T-helper 2 cell (primary cell): ENCODE measurements at places on chromosomes 7 and 10.

- DNase-seq: no peak
These were observed 74.7 kb downstream of the VSTM4 start for GRCh38 chr10:49040601-49041000.

- no peak for DNase-seq
These were observed 337.9 kb downstream of the FGFR2 start for GRCh38 chr10:121260377-121260776.

DNA sequence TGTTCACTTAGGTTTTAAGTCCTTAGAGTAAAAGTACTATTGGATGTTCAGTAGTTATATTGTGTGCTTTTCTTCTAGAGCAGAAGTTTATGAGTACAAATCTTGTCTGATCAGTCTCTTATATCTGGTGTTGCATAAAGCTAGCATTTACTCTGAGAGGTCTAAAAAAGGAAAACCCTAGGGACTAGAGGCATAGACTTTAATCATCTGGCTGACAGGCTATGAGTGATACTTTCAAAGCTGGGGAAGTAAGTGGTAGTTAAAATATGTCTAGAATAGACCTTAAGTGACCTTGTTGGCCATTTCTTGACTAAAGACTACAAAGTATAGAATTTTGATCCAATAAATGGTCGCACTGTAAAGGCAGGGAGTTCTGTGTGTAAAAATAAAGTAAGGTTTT is 32.9 kb upstream of the PHYHIPL start:
- no peak for DNase-seq

- DNase-seq: no peak
These were observed 4.2 kb upstream of the C10orf71 start for GRCh38 chr10:49294731-49295130.

GRCh38 chr10:32909456-32909855 is 48.6 kb downstream of the ITGB1 start:
- DNase-seq: no peak

GRCh38 chr10:112343056-112343806 is 30.7 kb upstream of the ACSL5 start:
- no peak for DNase-seq

GRCh38 chr7:85290269-85290668 is 103.4 kb upstream of the SEMA3D start:
- no peak for DNase-seq

GRCh38 chr7:155257482-155258225 is 40.0 kb upstream of the INSIG1 start:
- DNase-seq: no peak

GRCh38 chr10:35579726-35580422 is 25.3 kb upstream of the GJD4 start:
- no peak for DNase-seq

GRCh38 chr10:90481326-90481923 is 376.4 kb downstream of the HTR7 start:
- no peak for DNase-seq

DNA sequence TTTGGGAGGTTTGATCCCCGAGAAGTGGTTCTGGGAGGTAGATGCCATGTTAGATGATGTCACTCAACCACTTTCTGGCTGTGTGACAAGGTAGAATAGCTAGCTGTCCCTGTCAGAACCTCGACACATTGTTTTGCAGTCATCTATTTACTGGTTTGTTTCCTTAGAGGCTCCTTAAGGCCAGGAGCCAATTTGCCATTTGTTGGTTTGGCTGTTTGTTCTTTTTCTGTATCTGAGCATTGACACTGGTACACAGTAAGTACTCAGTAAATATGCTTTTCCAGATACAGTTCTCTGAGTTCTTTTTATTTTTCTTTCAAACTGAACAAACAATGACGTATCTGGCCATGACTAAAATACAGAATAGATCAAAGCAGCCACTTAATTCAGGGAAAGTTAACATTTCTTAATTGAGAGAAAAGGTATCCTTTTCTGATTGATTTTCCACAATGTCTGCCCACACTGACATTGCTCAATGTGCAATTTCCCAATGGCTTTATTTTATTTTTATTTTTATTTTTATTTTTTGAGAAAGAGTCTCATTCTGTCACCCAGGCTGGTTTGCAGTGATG is 121.6 kb downstream of the SPAG6 start:
- DNase-seq: no peak

GRCh38 chr10:51319173-51319435 is 244.8 kb downstream of the PRKG1 start:
- DNase-seq: no peak

DNA sequence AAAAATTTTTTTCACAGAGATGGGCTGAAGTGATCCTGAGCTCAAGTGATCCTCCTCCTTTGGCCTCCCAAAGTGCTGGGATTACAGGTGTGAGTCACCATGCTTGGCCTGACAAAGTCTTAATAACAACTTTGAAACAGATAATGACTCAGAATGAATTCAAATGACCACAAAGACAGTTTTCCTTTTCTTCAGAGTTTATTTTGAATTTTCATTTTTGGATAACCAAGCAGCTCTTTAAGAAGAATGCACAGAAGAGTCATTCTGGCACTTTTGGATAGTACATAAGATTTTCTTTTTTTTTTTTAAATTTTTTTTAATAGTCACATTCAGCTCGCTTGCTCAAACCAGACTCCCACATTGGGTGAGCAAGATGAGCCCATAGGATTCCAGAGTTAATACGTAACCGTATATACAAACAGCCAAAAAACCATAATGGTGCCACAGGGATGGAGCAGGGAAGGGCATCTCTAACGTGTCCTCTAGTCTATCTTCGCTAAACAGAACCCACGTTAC is 43.0 kb upstream of the NMT2 start:
- no peak for DNase-seq

GRCh38 chr7:46109437-46109836 is 188.4 kb upstream of the IGFBP3 start:
- no peak for DNase-seq

GRCh38 chr10:6721480-6721879 is 141.4 kb upstream of the PRKCQ start:
- no peak for DNase-seq

DNA sequence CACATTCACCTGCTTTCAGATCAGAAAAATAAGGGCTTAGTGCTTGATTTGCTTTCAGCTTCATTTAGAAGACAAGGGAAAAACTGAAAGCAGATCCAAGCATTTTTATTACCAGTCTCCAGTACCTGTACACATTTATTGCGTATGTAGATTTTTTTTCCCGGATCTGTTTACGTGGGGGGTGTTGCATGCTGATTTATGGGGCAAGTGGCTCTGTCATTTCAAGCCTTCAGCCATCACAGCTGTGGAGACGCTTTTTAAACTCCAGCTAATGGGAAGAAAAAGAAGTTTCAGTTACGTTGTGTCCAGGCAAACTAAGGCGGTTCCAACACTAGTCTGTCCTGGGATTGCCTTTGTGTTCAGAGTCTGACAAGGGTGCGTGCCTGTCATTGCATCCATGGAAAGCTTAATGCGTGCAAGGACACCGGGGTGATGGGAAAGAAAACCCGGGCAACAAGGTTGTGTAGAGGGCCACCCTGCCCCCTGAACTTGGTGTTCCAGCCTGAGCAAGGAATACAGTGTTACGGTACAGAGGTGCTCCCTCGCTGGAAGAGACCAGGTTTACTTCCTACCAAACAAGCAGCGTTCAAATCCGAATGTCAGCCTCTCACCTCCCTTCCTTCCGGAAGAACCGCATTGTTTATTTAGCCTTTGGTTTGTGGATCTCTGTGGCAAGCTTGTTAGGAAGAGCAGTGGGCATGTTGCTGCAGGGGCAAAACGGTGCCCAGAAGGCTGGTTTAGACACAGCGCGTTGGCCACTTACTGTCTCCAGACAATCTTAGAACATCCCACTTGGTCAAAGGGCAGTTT is 128.2 kb downstream of the FGFR2 start:
- no peak for DNase-seq

- no peak for DNase-seq
These were observed 1.1 kb upstream of the IQUB start for GRCh38 chr7:123535517-123535916.

- DNase-seq: no peak
These were observed 366.3 kb downstream of the TNS3 start for GRCh38 chr7:47215640-47216039.

- no peak for DNase-seq
These were observed 38.8 kb downstream of the SLC29A3 start for GRCh38 chr10:71357792-71358265.

DNA sequence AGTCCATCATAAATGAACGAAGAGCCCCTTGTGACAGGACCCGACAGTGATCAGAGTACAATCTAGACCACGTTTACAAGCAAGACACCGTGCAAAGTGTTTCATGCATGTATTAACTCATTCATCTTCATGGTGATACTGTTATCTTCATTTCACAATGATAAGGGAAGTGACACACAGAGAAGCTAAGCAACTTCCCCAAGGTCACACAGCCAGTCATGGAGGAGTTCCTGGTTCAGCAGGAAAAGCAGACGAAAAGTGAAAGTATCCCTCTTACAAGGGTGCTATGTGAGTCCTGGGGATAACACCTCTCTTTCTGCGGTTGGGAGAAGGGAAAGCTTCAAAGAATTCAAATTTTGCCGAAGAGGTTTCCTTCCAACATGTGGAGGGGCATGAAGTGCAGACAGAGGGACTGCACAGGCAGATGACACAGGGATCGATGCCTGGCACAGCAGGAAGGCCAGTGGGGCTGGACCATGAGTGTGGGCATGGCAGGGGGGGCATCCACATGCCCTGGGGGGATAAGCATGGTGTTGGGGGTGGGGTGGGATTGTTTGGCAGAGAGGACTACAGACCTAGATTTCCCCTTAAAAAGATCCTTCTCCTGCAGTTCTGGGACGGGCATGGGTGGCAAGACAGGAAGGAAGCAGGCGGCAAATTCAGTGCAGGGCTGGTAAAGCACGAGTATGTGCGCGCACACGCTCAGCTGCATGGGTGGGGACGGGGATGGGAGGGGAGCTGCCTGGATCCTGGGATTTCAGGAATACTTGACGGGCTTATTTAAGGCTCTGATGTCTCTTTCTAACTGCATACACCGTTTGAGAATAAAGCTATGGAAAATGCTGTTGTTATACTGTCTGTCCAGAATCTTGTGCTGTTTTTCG is 33.5 kb upstream of the DDC start:
- no peak for DNase-seq

GRCh38 chr10:23614483-23614882 is 175.6 kb downstream of the OTUD1 start:
- no peak for DNase-seq

GRCh38 chr10:124697837-124698544 is 46.2 kb downstream of the FAM53B start:
- DNase-seq: peak; percentile 45

DNA sequence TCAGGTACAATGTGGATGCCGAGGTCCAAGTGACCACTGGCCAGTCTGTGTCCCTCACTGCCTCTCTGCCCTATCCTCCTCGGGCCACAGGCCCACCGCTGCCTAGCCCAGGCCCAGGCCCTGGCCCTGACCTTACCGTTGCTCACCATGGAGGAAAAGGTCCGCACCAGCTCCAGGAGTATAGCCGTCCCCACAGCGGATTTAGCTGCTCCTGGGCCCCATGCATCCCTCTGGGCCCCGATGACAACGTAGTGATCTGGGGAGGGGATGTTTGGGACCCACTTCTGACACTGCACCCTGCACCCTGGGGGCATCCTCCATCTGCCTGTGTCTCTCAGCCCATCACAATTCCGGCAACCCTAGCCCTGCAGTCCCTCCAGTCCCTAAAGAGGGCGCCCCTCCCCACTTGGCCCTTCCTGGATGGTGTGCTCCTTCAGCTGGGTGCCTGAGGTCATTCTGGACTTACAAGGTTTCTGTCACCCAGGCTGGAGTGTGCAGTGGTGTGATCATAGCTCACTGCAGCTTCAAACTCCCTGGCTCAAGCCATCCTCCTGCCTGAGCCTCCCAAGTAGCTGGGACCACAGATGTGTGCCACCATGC is 12.1 kb downstream of the TFR2 start:
- DNase-seq: no peak

DNA sequence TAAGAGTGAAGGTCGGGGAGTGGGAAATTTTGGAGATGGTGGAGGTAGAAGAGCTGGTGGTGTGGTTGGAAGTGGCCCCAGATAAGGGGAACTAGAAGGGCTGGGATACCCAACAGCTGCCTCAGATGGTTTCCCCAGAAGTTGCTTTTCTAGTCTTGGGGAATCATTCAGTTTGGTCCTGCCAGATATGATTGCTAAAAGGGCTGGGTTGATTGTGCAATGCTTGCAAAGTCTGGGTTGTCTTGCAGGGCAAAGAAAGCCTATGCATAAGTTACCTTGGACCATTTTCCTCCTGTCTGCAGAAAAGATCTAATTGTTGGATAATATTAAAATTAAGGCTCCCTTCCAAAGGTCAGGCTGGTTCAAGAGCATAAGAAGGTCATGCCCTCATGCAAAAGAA is 213.8 kb upstream of the ZNF804B start:
- no peak for DNase-seq

GRCh38 chr7:132672200-132672990 is 96.1 kb upstream of the PLXNA4 start:
- DNase-seq: no peak

DNA sequence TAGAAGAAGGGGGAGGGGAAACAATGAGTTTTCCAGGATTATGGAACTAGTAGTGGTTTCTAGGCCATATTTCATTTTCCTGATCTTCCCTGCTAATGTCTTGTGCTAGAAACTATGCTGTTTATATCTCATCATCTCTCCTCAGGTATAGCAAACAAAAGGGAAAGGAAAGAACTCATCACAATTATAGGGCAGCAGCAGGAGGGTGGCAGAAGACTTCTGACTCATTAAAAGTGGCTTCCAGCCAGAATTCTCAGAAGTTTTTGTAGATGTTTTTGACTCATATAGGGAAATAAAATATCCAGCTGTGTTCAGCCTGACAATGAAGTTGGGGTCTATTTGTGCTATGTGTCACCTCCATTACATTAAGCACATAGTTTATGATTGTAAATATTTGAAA is 6.5 kb downstream of the AHR start:
- no peak for DNase-seq

DNA sequence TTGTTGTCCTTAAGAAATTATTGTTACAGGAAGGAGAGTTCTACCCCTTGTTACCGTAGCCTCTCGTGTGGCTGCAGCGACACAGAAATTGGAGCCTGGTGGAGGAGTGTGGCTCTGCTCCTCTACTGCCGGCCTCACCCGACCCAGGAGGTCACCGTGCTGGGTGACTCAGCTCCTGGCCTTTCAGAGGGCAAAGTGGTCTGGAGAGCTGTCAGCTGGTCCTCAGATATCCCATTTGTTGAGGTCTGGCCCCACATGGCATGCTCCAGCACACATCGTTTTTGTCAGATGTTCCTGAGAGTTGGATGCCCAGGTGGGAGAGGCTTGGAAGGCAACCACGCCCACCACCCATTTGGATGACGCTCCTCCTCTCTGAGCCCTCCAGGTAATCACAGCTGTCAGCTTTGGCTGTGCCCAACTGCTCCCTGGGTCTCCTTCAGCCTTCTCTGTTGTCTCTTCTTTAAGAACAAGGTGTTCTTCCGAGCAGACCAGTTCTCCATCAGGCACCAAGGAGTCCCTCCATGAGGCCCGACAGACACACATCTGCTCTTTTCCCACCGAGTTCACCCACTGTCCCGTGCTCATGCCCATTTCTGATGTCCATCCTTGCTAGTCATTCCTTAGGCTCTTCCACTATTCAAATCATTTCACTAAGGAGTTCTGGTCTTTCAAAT is 80.3 kb downstream of the RAMP3 start:
- no peak for DNase-seq

GRCh38 chr10:127125331-127125730 is 71.1 kb downstream of the INSYN2A start:
- no peak for DNase-seq
